Fibroblast of villous mesenchyme (primary cell): ENCODE measurements at places on chromosomes 1 and 21. TPM values are rescaled to one million over a fixed set of nuclear protein-coding genes. Genes with fewer than 3 reads are reported as not detected.

The ZDHHC18 gene
- 10.3 and 16.4 TPM in 2 replicates for total RNA-seq

The SV2A gene
- total RNA-seq: 19.4 and 25.8 TPM in 2 replicates

The BMP8B gene
- under 0.01 TPM in 1 of 2 replicates, not detected in the other for total RNA-seq

The AMIGO1 gene
- total RNA-seq: 0.97 and 3.5 TPM in 2 replicates

The AP4B1 gene
- 12.9 and 19.4 TPM in 2 replicates for total RNA-seq

The AKT3 gene
- 36.4 and 38.0 TPM in 2 replicates for total RNA-seq

The LCE3D gene
- not detected in 2 replicates for total RNA-seq

The ADGRL2 gene
- 11.6 and 15.1 TPM in 2 replicates for total RNA-seq

The GPR157 gene
- 6.1 and 9.5 TPM in 2 replicates for total RNA-seq

- no peak for DNase-seq
Observed at GRCh38 chr1:2975466-2976179, 45.6 kb upstream of the ACTRT2 start.

- DNase-seq: no peak
Observed at GRCh38 chr1:94715321-94715720, 104.8 kb upstream of the SLC44A3 start.

DNA sequence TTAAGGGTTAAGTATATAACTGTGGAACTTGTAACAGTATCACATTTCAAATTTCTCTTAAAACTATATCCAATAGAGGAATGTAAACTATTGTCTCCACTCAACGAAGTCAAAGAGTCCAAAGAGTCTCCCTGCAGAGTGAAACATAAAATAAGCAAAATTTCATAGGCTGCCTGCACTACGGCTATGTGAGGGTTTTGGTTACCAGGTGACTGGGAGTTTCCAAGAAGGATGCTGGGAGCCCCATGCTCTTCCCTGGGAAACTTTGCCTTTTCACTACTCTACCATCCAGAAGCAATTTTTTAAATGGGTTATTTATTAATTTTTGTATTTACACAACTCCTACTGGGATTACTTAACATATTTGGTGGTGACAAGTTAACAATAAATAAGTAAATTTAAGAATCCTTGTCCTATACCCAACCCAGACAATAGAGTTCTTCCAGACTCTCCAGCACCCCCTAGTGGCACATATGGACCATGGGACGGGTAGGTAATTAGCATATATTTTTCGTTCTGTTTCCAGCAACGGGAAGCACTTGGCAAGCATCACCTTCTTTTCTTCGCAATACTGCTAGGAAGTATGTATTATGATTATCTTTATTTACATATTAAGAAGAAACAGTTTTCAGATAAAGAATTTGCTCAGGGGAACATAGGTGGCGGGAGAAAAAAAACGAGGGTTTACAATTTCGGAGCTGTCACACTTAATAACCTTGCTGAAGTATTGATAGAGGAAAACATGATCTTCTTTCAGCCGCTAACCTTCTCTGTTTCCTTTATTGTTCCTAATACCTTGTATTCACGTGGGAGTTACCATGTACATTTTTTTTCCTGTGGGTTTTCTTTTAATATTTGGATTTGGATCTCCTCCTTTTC lies 3.5 kb downstream of the FMO2 start:
- peak; percentile 73 for DNase-seq

DNA sequence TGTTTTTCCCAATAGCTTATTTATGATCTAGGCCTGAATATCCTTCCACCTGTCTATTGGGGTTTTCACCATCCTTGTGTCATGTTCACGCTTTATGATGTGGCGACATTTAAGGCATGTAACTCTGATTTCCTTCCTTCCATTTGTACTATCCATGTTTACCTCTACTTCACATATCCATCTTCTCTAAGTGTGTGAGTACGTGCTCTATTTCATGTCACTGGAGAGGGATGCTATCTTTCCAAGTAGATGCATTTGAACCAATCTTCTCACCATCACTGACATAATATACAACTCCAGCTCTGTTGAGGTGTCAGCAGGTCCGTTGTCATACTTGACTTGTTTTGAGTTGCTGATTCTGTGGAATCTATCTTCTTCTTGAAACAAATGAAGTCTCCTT lies 283.2 kb downstream of the PTBP2 start:
- no peak for DNase-seq

GRCh38 chr1:226891846-226892523 lies 21.6 kb downstream of the PSEN2 start:
- peak; percentile 8 for DNase-seq

- DNase-seq: no peak
Observed at GRCh38 chr1:81590171-81590570, 210.6 kb upstream of the ADGRL2 start.

DNA sequence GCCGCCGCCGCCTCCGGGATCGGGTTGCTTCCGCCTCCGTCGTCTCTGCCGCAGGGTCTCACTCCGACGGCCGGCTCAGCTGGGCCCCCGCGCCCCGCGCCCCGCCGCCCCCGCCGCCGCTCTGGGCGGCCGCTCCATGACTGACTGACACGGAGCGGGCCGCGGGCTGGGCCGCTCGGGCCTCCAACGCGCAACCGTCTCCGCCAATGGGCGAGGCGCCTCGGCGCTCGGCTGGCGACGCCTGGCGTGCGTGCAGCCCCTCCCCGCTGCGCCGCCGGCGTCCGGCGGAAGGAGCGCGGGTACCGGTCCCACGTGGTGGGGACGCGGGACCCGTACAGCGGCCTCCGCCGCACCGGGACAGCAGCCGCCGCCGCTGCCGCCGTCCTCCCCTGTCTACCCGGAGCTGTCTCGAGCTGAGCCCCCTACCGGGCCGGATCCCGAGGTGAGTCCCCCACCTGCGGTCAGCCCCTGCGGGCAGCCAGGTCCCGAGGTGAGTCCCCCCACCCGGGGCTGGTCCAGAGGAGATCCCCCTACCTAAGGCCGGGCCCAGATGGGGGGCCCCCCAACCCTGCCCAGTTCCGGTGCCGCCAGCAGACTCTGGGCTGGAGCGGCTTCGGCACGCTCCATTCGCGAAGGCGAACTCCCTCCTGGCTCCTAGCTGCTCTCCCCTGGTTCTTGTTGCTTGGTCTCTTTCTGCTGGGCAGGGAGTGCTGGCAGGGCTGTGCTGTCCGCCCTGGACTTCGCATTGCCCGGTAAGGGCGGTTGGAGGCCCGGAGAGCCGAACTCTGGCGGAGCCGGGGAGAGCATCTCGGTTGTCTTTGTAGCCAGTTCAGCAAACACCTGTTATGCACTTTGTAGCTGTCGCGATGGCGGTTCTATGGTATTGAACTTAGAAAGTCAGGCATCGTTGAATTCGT lies at the start of the genes TAF5L and URB2:
TSS of gene TAF5L (minus strand) at position 208 of the 917 bp plus-strand sequence. CDS start 11,640 bp downstream, outside the sequence.
TSS of gene URB2 (plus strand) at position 333 of the 917 bp plus-strand sequence. CDS start 1,387 bp downstream, outside the sequence.
- DNase-seq: peak; percentile 89

DNA sequence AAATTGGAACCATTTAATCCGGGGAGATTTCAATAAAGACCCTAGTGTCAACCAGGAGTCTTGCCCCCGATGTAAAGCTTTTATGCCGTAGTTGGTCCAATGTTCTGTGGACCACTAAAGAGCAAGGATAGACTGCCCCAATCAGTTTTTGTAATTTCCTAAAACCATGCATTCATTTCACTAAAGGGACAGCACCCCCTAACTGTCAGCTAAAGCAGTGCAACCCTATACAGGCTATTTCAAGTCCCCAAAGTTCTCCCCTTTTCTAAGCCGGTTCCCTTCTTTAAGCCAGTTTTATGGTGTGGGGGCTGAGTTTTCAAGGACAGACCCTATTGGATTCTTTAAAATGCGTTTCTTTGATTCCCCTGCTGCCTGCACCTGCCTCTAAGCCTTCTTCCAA lies 12.7 kb upstream of the PDPN start:
- no peak for DNase-seq
